Left renal pelvis (tissue), 4 donors: ENCODE measurements at places on chromosomes 16 and 17. TPM values are rescaled to one million over a fixed set of nuclear protein-coding genes. Genes with fewer than 3 reads are reported as not detected.

DNA sequence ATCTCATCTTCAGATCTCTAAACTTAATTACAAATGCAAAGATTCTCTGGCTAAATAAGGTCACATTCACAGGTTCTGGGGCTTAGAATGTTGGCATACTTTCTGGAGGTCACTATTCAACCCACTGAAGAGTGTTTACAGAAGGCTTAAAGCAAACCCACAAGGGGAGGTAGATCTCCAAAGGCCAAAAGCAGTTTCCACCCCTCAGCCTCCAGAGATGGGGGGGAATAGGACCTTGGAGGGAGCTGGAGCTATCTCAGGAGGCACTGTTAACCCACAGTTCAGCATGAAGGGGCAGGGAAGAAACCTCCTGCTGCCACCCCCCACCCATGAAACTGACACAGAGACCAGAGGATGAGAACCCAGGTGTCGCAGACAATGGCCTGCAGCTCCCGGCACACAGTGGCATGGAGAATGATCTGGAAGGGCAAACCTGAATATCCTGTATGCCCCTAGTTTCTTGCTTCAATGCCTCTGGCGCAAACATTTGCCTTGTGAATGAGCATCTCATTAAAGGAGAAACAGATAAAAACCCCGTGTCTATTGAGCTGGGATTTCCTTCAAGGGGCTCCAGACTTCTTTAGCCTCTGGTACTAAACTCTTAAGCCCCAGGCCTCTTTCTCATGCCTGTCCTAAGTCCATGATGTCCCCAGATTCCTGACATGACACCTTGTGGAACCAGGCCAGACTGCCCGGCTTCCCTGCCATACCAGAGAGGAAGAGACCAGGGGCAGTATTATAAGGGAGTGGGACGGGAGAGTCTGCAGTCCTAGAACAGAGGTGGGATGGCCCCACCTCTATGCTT lies 103.1 kb upstream of the CDH5 start:
- DNase-seq, result no peak

DNA sequence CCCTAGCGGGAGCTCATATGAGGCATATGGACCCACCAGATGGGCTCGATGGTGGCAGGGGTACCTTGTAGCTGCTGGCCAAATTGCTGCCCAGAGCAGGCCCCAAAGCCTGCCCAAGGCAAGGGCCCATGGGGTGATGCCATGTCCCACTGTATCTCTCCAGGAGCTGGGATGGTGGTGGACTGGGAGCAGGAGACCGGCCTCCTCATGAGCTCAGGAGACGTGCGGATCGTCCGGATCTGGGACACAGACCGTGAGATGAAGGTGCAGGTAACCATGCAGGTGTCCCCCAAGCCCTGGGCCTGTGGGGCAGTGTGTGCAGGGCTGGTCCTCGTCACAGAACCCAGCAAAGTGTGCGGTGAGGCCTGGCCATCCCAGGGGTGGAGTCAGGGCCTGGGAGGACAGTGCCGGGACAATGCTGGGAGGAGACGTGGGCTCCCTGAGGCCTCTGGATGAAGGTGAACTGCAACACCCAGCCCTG lies 34.1 kb upstream of the CHMP6 start:
- no peak for DNase-seq

DNA sequence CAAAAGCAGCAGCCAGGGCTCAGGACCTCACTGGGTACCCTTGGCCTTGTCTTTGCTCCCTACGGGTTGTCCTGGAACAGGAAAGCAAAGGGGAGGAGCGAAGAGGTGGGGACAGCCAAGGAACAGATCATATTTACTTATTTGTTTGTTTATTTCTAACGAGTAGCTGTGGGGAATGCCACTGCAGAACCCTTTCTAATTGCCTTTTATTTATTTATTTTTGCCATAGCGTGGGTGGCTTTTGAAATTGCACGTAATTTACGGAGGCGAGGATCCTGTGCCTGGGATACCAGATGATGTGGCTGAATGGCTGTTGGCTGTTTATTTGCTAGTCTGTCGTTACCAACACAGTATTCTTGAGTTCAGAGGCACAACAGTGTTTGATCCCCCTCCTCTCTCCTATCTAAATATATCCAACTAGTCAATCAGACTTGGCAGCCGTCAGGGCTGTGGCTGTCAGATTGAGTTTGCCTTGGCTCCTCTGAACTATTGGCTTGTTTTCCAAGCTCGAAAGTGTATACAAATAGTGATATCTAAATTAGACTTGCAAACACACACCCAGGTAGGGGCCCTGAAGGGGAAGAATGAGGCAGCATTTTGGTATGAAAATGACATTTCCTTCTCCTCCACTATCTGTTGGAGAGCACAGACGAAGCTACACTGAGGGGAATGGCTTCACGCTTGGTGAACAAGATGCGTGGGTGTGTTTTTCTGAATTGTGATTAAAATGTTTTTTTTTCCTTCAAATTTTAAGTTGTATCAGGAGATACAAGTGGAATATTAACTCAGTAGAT lies 110.4 kb downstream of the MSI2 start:
- no peak for DNase-seq

KIF19 gene
- 0.56 TPM for polyA plus RNA-seq

- no peak for DNase-seq
Measured at GRCh38 chr17:19762515-19762961, 14.4 kb upstream of the ALDH3A1 start.

- DNase-seq, result no peak
Measured at GRCh38 chr16:72210555-72210954, 38.6 kb upstream of the PMFBP1 start.

- DNase-seq, result no peak
Measured at GRCh38 chr17:31780483-31780882, 78.6 kb downstream of the COPRS start.

GRCh38 chr17:21029036-21029435 lies 13.8 kb downstream of the USP22 start:
- DNase-seq, result no peak

RCVRN gene
- 0.32 TPM for polyA plus RNA-seq

GRCh38 chr16:71369494-71369893 lies 11.0 kb downstream of the CALB2 start:
- no peak for DNase-seq

LITAFD gene
- polyA plus RNA-seq, result 0.20 TPM

EPX gene
- 1.8 TPM for polyA plus RNA-seq

DNA sequence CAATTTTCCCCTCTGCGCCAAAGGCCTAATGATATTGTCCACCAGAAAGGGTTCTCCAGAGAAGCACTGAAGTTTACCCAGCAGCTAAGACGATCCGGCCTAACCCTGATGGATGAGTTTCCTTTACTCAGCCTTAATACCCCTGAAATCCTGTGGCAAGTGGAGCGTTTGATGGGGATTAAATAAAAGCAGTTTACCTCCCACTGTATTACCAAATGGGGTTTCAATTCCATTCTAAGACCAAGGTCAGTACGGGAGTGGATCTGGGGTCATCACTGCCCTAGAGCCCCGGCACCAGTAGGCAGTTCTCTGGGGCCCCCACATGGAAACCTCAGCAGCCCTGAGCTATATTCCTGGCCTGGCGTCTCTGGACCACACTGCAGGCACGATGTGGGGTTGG lies 97.1 kb upstream of the NOL11 start:
- DNase-seq, result no peak

ELP5 gene
- 45.9 TPM for polyA plus RNA-seq

DNA sequence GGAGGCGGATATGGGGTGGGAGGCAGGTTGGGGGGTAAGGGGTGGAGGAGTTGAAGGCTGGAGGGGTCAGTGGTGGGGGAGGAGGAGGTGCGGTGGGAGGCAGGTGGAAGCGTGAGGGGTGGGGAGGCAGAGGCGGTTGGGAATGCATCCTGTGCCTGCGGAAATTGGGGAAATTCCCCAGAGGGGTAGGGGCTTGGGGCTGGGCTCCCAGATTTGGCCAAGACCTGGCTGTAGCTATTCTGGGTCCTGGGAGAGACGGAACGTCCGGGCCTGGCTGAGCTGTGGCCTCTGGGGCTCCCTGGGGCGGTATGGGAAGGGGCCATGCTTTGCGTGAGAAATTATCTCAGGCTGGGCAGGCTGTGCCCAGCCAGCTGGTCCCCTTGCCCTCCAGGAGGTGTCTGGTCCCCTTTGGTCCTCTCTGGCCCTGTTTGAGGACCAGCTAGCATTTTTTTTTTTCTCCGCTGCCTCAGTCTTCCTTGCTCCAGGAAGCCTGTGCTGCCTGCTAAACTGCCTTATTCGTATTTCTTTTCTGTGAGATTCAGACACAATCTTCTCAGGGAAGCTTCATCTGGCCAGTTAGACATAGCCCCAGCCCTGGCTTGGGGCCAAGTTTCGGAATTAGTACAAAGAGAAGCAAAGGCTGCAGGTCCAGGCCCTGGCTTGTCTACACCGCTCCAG lies 7.3 kb upstream of the TRPV2 start:
- DNase-seq, result no peak

- DNase-seq, result no peak
Measured at GRCh38 chr16:26791169-26791568, 275.6 kb upstream of the C16orf82 start.

GRCh38 chr17:30915833-30916611 lies 5.7 kb upstream of the ADAP2 start:
- DNase-seq, result no peak

GRCh38 chr17:62888765-62889164 lies 77.3 kb upstream of the TANC2 start:
- no peak for DNase-seq

HEATR9 gene
- not detected for polyA plus RNA-seq

DNA sequence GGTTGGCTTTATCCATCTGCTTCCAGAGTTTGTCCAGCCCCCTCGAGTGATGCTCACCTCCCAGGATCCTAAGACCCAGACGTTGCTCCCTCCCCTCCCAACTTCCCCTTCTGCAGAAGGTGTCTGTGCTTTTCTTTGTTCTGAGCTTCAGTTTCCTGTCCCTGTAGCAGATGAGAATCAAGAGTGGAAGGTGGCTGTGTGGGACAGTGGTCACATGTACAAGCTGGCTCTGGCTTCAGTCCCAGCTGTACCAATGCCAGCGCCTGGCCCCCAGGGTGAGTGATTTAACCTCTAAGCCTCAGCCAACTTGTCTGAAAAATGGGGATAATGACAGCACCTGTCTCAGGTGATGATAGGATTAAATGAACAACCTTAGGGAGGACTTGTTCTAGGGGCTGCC lies 7.7 kb downstream of the PRR15L start:
- DNase-seq, result no peak

DNA sequence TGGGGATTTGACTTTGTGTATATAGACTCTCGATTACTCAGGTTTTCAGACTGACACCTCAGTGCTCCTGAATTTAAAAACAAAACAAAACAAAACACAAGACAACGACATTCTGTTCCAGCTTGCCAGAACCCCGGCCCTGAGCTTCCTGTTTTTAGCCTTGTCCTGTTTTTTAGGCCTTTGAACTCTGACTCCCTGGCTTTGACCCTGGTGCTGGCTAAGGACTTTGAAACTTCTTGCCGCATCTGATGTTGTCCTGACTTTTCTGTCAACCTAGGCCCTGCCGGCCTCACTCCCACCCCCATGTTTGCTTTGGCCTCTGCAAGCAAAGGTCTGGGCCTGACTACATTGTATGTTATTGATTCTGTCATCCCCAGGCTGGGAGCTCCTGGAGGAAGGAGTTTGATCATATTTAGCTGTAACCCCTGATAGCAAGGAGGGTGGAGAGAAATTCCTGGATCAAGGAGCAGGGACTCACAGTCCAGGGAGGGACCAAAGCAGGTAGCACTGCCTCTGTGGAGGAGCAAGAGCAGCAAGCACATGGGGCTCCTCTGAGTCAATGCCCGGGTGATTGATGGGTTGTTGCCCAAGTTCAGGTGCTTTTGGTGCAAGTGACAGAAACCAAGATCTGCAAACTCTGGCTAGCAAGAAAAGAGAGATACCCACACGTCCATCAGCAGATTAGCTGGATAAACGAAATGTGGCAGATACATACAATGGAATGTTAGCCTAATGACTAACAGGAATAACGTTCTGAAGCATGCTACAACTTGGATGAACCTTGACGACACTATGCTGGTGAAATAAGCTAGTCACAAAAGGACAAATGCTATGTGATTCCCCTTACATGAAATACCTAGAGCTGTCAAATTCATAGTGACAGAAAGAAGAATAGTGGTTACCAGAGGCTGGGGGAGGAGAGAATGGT lies 7.7 kb downstream of the CCL16 start:
- DNase-seq, result no peak

DNA sequence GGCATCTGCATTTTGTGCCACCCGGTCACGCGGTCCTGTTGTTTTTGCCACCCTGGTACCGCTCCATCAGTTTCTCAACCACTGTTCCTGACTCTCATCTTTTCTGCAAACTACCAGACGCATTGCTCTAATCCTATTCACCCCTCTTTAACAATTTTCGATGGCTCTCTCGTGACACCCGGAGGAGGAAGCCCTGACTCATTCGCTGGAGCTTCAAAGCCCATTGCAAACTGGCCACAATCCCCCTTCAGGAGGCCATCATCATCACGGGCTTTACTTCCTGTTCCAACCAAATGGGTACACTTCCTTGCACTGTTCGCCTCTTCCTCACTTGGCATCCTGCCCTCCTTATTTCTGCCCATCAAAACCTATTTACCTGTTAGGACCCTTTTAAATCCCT lies 155.3 kb downstream of the RGS9 start:
- DNase-seq, result no peak

DNA sequence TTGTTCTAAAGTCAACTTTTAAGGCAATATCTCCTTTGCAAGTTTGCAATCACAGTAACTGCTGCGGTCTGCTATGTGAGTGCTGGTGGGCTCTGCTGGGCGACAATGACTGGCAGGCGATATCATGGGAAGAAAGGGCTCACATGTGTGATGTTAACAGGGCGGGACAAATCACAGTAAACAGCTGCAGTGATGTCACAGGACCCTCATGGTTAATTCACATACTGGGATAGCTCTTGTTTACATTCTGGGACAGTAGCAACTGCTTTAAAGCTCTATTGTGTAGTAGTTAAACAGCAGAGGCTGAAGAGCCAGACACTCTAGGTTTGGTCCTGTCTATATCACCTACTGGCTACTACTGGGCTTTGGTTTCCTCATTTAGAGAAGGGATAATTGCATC lies 257.2 kb upstream of the ASIC2 start:
- DNase-seq, result no peak

RND2 gene
- polyA plus RNA-seq, result 2.6 TPM

GRCh38 chr17:57636985-57637665 lies 108.0 kb downstream of the CCDC182 start:
- no peak for DNase-seq

OTOP3 gene
- polyA plus RNA-seq, result not detected

HEXIM1 gene
- polyA plus RNA-seq, result 42.4 TPM

- DNase-seq, result no peak
Measured at GRCh38 chr17:57559634-57560318, 185.3 kb downstream of the CCDC182 start.

TSR1 gene
- 39.8 TPM for polyA plus RNA-seq

CACNA1H gene
- 14.6 TPM for polyA plus RNA-seq

- no peak for DNase-seq
Measured at GRCh38 chr17:16472539-16472938, 19.5 kb downstream of the LRRC75A start.

COPZ2 gene
- polyA plus RNA-seq, result 78.4 TPM

GRAP gene
- polyA plus RNA-seq, result 2.4 TPM

CCL23 gene
- not detected for polyA plus RNA-seq

- DNase-seq, result no peak
Measured at GRCh38 chr16:70780546-70780945, 20.4 kb downstream of the VAC14 start.

DNA sequence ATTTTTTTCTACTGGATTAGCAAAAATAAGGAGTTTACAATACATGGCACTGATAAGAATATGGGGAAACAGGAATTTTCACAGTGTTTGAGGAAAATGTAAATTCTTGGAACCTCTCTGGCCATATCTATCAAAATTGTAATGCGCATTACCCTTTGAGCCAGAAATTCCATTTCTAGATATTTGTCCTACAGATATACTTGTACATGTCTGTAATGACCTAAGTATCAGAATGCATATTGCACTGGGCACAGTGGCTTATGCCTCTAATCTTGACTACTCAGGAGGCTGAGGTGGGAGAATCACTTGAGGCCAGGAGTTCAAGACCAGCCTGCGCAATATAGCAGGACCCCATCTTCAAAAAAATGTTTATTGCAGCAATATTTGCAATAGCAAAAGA lies 25.8 kb upstream of the HAS3 start:
- DNase-seq, result no peak

SLC16A13 gene
- 1.5 TPM for polyA plus RNA-seq
